Upper lobe of right lung (tissue), 1 donor: ENCODE measurements at places on chromosomes 5 and 9. TPM values are rescaled to one million over a fixed set of nuclear protein-coding genes. Genes with fewer than 3 reads are reported as not detected.
A peak's percentile ranks its signal among the peaks of the same experiment; 100 is the strongest.

The NIM1K gene
- 6.0 TPM for total RNA-seq

The PHF24 gene
- 0.23 TPM for total RNA-seq

The ARSI gene
- 4.0 TPM for total RNA-seq

The DBH gene
- total RNA-seq, result not detected

The NFX1 gene
- 45.0 TPM for total RNA-seq

The LSM11 gene
- total RNA-seq, result 3.0 TPM

The SMIM33 gene
- total RNA-seq, result not detected

The GBGT1 gene
- total RNA-seq, result 27.4 TPM

DNA sequence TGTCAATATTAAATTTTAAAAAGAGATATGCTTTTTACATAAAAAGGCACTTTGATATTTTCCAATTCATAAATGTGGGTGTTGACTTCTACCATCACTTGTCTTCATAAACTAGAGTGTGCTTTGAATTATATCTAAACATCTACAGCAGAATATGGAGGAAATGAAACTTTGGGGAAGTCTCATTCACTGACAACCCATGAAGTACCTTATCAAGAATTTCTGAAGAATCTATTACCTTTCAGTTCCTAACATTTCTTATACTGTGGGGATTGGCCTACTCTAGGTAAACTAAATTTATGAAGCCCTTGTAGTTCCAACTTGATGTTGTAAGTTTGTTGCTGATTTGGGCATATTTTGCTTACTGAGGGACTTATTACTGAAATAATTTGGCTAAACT lies 81.9 kb downstream of the EMB start:
- H3K4me1 ChIP-seq, result no peaks in the 10 kb centered on the region

DNA sequence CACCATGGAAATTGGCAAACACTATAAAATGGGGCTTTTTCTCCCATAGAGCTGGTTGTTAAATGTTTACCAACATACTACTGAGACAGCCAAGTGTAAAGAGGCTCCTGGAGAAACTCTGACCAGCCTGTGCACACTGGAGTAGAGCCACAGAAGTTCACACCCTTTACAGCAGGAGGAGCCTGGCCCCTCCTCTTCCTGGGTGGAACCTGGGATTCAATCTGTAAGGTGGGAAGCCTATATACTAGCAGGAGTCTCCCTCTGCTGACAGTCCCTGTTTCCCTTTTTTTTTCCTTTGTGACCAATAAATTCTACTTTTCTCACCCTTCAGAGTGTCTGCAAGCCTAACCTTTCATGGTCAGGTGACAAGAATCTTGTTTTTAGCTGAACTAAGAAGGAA lies 10.4 kb upstream of the SLC30A5 start:
- H3K27ac ChIP-seq, result no peak overlapping the region
- no peaks in the 10 kb centered on the region for H3K36me3 ChIP-seq
- H3K4me1 ChIP-seq, result no peaks in the 10 kb centered on the region
- no peak overlapping the region for H3K4me3 ChIP-seq
- no peaks in the 10 kb centered on the region for H3K27me3 ChIP-seq

GRCh38 chr9:20137425-20137824 lies 348.6 kb upstream of the SLC24A2 start:
- H3K4me1 ChIP-seq, result no peaks in the 10 kb centered on the region
- no peaks in the 10 kb centered on the region for H3K36me3 ChIP-seq
- no peak overlapping the region for H3K27ac ChIP-seq
- no peaks in the 10 kb centered on the region for H3K27me3 ChIP-seq
- no peak for DNase-seq
- H3K4me3 ChIP-seq, result no peak overlapping the region

DNA sequence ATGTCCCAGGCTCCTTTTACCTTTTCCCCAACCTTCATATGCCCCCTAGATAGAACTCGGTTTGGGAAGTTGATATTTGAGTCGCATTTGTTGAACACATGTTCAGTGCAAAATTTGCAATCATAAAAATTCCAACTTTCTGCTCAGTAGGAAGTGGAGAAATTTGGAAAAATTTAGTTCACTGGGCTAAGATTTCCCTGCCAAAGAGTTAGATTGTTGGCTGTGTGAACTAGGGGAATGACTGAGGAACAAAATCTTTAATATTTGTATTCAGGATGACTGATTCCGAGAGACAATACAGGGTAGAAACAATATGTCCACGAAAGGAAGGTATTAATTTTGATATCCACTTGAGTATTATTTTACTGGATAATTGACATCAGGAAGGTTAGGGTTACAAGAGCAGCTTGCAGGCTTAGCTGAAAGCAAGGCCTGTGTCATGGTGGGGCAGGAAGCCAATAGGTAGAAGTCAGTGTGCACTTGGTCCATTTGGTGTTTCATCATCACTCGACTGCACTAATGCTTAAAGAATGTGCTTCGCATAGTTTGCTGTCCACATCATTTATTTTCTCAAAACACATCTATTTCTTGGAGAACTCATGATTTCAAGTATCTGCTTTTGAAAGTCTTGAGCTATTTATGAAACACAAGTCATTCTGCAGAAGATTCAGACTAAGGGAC lies 59.4 kb upstream of the GNA14 start:
- H3K27me3 ChIP-seq, result no peaks in the 10 kb centered on the region
- no peak overlapping the region for H3K4me3 ChIP-seq
- no peaks in the 10 kb centered on the region for H3K36me3 ChIP-seq

- no peak for DNase-seq
- H3K36me3 ChIP-seq, result no peaks in the 10 kb centered on the region
- H3K4me3 ChIP-seq, result no peak overlapping the region
- peaks cover 8% of the 10 kb centered on the region for H3K4me1 ChIP-seq
- H3K27ac ChIP-seq, result no peak overlapping the region
Observed at GRCh38 chr9:107397076-107398044, 92.2 kb downstream of the KLF4 start.

DNA sequence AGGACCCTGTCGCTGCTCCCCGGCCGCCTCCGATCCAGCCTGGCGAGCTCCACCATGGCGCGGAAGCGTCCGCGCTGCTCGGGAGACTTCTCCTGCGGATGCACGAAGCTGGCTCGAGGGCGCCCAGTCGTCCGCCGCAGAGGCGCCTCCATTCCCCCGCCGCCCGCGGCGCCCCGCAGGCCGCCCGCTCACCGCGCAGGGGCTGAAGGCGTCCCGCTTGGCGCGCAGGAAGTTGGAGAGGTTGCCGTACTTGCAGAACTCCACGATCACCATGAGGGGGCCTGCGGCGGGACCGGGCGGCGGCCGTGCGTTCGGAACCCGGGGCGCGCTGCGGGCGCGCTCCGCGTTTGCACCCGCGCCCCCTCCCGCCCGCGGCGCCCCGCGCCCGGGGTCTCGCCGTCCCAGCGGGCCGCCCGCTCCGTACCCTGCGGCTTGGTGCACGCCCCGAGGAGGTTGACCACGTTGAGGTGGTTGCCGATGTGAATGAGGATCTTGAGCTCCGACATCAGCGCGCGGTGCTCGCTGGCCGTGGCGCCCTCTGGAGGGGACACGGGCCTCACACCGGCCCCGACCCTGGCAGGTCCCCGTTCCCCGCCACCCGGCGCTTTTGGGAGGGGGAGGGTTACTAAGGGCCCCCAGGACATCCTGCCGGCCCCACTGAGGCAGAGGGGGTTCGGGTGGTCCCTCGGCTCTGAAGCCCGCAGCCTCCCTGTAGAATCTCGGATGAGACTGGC lies 27.7 kb upstream of the SCGB3A1 start:
- peak overlapping the region; percentile 30 for H3K4me3 ChIP-seq
- H3K4me1 ChIP-seq, result no peaks in the 10 kb centered on the region
- H3K27me3 ChIP-seq, result peaks cover 7% of the 10 kb centered on the region
- no peak for DNase-seq
- no peaks in the 10 kb centered on the region for H3K36me3 ChIP-seq
- no peak overlapping the region for H3K27ac ChIP-seq

DNA sequence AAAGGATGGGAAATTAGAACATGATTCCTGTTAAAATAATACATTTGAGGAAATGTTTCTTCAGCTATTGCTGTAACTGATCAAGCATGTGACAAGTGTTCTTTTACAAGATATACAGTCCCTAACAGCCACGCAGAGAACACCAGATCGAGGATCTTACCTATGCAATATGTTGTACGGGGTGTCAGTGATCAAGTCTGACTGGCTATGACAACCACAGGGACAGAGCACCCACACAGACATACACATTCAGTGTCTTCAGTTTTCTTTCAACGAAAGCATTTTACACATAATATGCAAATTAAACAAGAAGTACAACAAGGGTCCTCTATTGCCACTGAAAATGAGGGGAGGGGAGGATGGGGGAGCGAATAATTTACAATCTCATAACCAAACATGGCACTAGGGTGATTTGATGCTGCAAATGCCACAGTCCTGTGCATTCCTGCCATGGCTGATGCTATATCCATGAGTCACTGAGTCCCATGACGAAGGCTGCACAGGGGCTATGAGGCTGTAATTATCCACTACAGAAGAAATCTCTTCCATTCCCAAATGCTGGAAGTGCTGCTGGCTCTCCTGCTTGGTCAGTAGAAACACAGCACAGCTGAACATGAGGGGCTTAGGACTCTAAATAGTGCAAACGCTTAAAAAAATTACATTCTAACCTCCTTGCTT lies 118.2 kb downstream of the KLHL3 start:
- no peaks in the 10 kb centered on the region for H3K36me3 ChIP-seq
- H3K27ac ChIP-seq, result no peak overlapping the region
- peaks cover 12% of the 10 kb centered on the region for H3K4me1 ChIP-seq
- no peaks in the 10 kb centered on the region for H3K27me3 ChIP-seq

GRCh38 chr9:105500108-105500766 lies 52.4 kb downstream of the FSD1L start:
- no peaks in the 10 kb centered on the region for H3K36me3 ChIP-seq
- DNase-seq, result no peak
- no peak overlapping the region for H3K4me3 ChIP-seq
- no peak overlapping the region for H3K27ac ChIP-seq
- no peaks in the 10 kb centered on the region for H3K4me1 ChIP-seq

GRCh38 chr5:103624035-103624480 lies 61.5 kb upstream of the NUDT12 start:
- H3K27ac ChIP-seq, result no peak overlapping the region
- no peaks in the 10 kb centered on the region for H3K4me1 ChIP-seq
- no peaks in the 10 kb centered on the region for H3K36me3 ChIP-seq
- H3K4me3 ChIP-seq, result no peak overlapping the region
- no peak for DNase-seq
- H3K27me3 ChIP-seq, result no peaks in the 10 kb centered on the region

DNA sequence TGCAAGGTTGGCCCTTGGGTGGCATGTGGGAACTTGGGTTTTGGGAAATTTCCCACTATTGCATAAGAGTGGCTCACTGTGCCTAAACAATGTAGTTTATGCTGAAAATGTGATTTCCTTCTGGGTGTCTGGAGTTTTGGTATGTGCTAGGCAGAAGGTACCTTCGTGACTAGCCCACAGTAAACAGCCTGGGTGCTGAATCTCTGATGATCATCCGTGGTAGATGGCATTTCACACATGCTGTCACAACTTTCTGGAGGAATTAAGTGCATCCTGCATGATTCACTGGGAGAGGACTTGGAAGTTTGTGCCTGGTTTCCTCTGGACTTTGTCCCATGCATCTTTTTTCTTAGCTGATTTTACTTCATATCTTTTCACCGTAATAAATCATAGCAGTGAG lies 64.5 kb downstream of the LNPEP start:
- no peak for DNase-seq
- H3K4me1 ChIP-seq, result no peaks in the 10 kb centered on the region
- H3K27ac ChIP-seq, result no peak overlapping the region
- H3K36me3 ChIP-seq, result peaks cover 67% of the 10 kb centered on the region
- H3K27me3 ChIP-seq, result no peaks in the 10 kb centered on the region

- H3K27ac ChIP-seq, result no peak overlapping the region
- H3K27me3 ChIP-seq, result peaks cover 5% of the 10 kb centered on the region
- H3K36me3 ChIP-seq, result no peaks in the 10 kb centered on the region
- DNase-seq, result peak; percentile 13
Observed at GRCh38 chr9:126788634-126789349, 16.0 kb upstream of the ZBTB43 start.

GRCh38 chr5:83539463-83539790 lies 67.9 kb downstream of the VCAN start:
- no peak overlapping the region for H3K4me3 ChIP-seq
- no peaks in the 10 kb centered on the region for H3K27me3 ChIP-seq
- no peak overlapping the region for H3K27ac ChIP-seq
- H3K4me1 ChIP-seq, result peaks cover 2% of the 10 kb centered on the region
- no peaks in the 10 kb centered on the region for H3K36me3 ChIP-seq
